HepG2 (cell line): ENCODE measurements at places on chromosomes 1 and 21. TPM values are rescaled to one million over a fixed set of nuclear protein-coding genes. Genes with fewer than 3 reads are reported as not detected.

Gene FALEC
- 0.71 TPM in 1 of 2 replicates, not detected in the other for total RNA-seq

GRCh38 chr21:44329971-44330681 lies 9.1 kb downstream of the CFAP410 start:
- H3K36me3 ChIP-seq: 0 out of 3 replicates have a peak, but pooled peaks cover 11% of the 10 kb centered on the region
- no peaks in the 10 kb centered on the region for H3K27me3 ChIP-seq
- H3K27ac ChIP-seq: no peak overlapping the region
- no peaks in the 10 kb centered on the region for H3K4me1 ChIP-seq
- DNase-seq: no peak
- no peak overlapping the region for H3K4me3 ChIP-seq

DNA sequence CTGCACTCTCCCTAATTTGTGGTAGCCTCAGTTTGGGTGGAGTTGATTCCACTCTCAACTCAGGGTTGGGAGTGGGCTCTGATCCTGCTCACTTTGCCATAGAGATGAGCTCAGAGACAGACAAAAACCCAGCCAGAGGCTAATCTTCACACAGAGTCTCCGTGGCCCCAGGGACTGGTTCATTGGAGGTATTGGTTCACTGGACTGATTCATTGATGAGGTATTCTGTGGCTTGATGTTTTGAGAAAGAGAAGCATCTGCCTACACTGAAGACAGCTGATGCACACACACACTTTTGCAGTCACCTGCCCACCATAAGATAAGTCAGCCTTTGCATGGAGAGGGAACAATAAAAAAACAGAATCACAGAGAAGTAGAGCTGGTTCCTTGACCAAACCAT lies 183.8 kb downstream of the AJAP1 start:
- no peaks in the 10 kb centered on the region for H3K4me1 ChIP-seq
- no peaks in the 10 kb centered on the region for H3K27me3 ChIP-seq
- no peak for DNase-seq
- no peaks in the 10 kb centered on the region for H3K36me3 ChIP-seq
- no peak overlapping the region for H3K27ac ChIP-seq

DNA sequence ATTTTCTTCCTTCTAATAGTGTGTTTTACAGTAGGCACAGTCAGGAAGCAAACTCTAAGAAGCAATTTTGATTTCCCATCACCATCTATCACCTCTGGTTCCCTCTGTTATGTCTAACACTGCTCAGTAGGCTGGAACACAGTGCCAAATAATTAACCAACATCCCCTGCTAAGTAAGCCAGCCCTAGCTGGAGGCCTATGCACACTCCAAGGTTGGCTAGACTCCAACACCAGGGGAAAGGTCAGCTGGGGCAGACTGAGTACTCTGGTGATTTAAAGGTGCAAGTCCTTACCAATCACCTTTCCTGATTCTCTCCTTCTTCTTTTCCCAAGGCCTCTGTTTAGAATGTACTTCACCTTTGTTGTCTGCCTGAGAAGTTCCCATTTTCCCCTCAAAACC lies 46.5 kb upstream of the BEND5 start:
- H3K4me1 ChIP-seq: no peaks in the 10 kb centered on the region
- no peaks in the 10 kb centered on the region for H3K27me3 ChIP-seq
- no peaks in the 10 kb centered on the region for H3K36me3 ChIP-seq

GRCh38 chr1:173414136-173414535 lies 63.0 kb upstream of the PRDX6 start:
- peaks cover 5% of the 10 kb centered on the region for H3K36me3 ChIP-seq
- no peak overlapping the region for H3K27ac ChIP-seq
- no peak overlapping the region for H3K4me3 ChIP-seq
- H3K27me3 ChIP-seq: no peaks in the 10 kb centered on the region
- no peaks in the 10 kb centered on the region for H3K4me1 ChIP-seq

DNA sequence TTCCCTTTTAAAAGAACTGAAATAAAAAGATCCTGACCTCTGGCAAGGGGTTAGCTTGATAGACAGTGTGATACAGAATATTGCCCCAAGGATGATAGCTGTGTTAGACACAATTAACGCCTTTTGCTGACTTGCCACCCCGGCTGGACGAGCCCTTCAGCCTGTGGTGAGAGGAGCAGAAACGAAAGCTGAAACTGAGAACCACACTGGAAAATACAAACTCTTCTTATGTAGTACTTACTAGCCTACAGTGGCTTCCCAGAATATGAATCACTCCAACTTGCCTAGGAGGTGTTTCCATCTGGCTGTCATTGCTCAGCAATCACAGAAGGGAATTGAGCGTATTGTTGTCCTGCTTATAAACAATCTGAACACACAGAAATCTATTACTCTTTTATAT lies 22.9 kb downstream of the SAMSN1 start:
- no peak overlapping the region for H3K4me3 ChIP-seq
- no peak overlapping the region for H3K27ac ChIP-seq
- no peaks in the 10 kb centered on the region for H3K27me3 ChIP-seq
- H3K4me1 ChIP-seq: no peaks in the 10 kb centered on the region
- DNase-seq: no peak

GRCh38 chr1:81670286-81670685 lies 130.4 kb upstream of the ADGRL2 start:
- no peaks in the 10 kb centered on the region for H3K27me3 ChIP-seq
- H3K27ac ChIP-seq: no peak overlapping the region
- DNase-seq: no peak
- no peaks in the 10 kb centered on the region for H3K36me3 ChIP-seq
- no peak overlapping the region for H3K4me3 ChIP-seq

Gene KIRREL1
- 0.02 TPM in 1 of 2 replicates, not detected in the other for total RNA-seq

Gene CELSR2
- 3.1 and 4.0 TPM in 2 replicates for total RNA-seq

DNA sequence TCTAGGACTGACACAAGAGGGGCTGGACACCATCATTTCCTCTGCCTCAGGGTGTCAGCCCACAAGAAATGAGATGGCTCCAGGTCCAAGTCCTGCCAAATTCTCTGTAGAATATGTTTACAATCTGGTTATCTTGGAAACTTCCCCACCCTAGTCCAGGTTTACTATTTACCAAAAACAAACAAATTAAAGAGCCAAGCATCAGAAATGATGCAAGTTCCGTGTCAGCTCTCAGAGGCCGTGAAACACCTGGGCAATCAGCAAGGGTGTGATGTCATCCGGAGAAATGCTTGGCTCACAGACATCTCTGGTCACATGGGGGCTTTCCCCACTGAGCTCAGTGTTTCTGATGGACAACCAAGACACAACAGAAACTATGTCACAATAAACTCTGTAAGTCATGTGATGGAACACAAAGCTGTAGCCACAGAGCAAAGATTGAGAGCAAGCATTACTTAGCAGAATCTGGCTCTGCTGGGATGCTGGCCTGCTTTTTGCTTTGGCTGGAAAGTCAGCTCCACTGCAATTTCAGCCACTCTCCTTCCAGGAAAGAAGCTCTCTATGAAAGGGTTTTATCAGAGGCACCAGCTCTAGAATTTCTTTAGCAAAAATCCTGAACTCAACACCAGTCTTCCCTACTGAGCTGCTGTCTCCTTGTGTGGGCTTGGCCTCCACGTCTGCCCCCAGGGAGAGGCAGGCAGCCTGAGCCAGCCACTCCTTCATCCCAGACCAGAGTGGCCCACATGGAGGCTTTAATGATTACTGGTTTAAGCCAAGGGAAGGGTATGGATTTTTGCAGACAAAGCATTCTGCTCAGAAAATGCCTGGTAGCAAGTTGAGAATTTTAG lies 55.9 kb downstream of the NENF start:
- H3K27ac ChIP-seq: no peak overlapping the region
- H3K4me1 ChIP-seq: peaks cover 27% of the 10 kb centered on the region
- peaks cover 12% of the 10 kb centered on the region; the same call in 2 of the 3 replicates for H3K27me3 ChIP-seq
- DNase-seq: peak; percentile 12

- H3K4me3 ChIP-seq: no peak overlapping the region
- no peaks in the 10 kb centered on the region for H3K36me3 ChIP-seq
- no peak overlapping the region for H3K27ac ChIP-seq
Observed at GRCh38 chr1:165112260-165112659, 244.3 kb downstream of the LMX1A start.

DNA sequence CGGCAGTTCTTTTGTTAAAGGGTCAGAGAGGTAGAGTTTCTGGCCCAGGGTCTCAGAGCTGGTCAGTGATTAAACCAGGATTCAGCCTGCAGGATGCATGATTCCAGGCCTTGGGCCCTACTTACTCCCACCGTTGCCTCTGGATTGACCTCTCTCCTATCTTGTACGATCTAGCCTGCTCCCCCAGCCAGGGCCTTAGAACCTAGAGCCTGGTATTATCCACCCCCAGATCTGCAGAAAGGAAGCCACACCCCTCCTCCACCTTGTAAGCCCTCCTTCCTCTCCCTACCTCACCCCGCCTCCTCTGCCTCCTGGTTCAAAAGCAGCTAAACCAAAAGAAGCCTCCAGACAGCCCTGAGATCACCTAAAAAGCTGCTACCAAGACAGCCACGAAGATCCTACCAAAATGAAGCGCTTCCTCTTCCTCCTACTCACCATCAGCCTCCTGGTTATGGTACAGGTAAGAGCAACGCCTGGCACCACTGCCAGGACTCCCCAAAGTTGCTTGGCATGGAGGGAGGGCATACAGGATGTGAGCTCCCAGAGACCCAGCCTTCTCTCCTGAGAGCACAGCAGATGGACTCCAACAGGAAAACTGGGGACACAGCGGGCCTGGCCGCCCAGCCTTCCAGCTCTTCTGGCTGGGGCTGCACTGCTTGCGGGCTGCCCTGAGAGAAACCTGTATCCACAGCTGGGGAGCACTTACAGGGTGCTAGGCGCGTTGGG lies at the start of gene CD52:
TSS of gene CD52 (plus strand) at position 347 of the 726 bp plus-strand sequence. CDS start at position 407, 60 bp downstream.
- no peak for DNase-seq
- no peaks in the 10 kb centered on the region for H3K27me3 ChIP-seq
- H3K4me3 ChIP-seq: no peak within 1 kb of the TSS
- peaks cover 15% of the 10 kb centered on the region; the same call in 1 of the 2 replicates for H3K4me1 ChIP-seq

DNA sequence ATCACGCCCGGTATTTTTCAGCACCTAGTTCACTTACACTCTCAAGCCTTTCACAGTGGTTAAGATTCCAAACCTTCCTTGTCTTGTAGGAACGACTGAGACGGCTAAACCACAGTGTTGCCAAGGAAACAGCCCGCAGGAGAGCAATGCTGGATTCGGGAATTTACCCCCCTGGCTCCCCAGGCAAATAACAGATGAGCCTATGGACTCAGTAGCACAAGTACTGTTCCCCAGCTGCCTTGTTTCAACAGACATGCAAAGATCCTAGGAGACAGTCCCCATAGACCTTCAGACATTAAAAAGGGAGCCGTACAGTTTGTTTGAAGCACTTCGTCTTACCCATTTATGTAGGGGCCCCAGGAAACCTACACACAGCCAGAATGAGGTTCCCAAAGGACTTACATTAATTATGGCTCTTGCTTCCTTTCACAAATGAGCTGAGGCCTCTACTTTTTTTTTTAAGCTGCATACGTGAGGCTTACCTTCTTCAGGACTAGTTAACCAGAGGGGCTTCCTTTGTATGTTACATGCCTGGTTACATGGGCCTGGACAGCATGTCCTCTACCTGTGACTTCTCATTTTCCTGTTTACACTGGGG lies 2.7 kb downstream of the SNAPIN start:
- peaks cover 17% of the 10 kb centered on the region for H3K4me1 ChIP-seq
- DNase-seq: no peak
- H3K27ac ChIP-seq: peak overlapping the region; percentile 17
- no peaks in the 10 kb centered on the region for H3K27me3 ChIP-seq
- H3K36me3 ChIP-seq: peaks cover 53% of the 10 kb centered on the region

DNA sequence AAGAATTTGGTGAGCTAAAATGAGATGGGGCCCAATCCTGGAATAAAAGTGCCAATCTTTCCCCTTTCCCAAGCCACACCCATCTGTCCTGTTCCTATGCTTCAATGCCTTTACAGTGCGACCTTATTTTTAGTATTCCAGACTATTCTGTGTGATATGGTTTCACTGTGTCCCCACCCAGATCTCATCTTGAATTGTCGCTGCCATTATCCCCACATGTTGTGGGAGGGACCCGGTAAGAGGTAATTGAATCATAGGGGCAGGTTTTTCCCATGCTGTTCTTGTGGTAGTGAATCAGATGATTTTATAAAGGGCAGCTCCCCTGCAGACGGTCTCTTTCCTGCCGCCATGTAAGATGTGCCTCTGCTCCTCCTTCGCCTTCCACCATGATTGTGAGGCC lies 129.3 kb upstream of the KIF26B start:
- H3K4me1 ChIP-seq: no peaks in the 10 kb centered on the region
- no peaks in the 10 kb centered on the region for H3K36me3 ChIP-seq
- no peak for DNase-seq
- H3K27me3 ChIP-seq: no peaks in the 10 kb centered on the region

Gene CD48
- not detected in 2 replicates for total RNA-seq

- no peak overlapping the region for H3K27ac ChIP-seq
- H3K4me3 ChIP-seq: no peak overlapping the region
- peaks cover 8% of the 10 kb centered on the region; the same call in 1 of the 3 replicates for H3K27me3 ChIP-seq
- H3K36me3 ChIP-seq: no peaks in the 10 kb centered on the region
- no peaks in the 10 kb centered on the region for H3K4me1 ChIP-seq
- DNase-seq: peak; percentile 37
Observed at GRCh38 chr1:64686828-64687724, 57.8 kb upstream of the RAVER2 start.

DNA sequence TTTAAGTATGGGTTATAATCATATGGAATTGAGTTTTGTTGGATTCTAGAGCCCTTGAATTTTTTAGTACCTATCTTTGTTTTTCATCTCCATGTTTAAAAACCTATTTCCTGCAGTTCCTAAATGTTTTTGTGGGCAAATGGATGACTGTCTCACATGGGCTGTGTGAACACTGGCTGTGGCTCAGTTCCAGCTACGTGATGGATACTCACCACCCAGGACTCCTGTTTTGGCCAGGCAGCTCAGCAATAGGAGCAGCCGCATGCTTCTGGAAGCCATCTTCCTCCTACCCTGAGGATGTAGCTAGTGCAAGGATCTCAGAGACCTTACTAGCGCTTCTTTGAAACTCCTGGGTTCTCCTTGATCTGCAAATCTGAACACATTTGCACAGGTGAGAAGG lies 2.8 kb downstream of the REG4 start:
- peaks cover 35% of the 10 kb centered on the region for H3K4me1 ChIP-seq
- H3K27me3 ChIP-seq: peaks cover 12% of the 10 kb centered on the region; the same call in 1 of the 3 replicates
- no peaks in the 10 kb centered on the region for H3K36me3 ChIP-seq
- no peak for DNase-seq
- H3K27ac ChIP-seq: no peak overlapping the region

DNA sequence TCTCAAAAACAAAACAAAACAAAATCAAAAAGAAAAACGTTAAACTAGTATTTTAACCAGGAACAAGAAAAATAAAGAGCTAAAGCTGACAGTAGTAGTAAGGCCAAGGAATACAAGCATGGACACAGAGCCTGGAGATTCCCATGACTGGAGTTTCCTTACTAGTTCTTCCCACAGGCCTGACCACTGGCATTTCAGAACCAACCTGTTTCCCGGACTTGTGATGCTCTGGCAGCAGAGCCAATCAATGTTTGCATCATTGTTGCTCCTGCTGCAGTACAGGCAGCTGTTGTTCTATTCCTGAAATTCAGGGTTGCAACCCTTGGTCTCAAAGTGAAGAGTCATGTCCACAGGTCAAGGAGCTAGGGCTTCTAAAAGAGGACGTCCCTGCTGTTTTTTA lies 111.3 kb upstream of the WARS2 start:
- no peak overlapping the region for H3K27ac ChIP-seq
- H3K27me3 ChIP-seq: no peaks in the 10 kb centered on the region
- no peak overlapping the region for H3K4me3 ChIP-seq
- no peaks in the 10 kb centered on the region for H3K36me3 ChIP-seq
- no peaks in the 10 kb centered on the region for H3K4me1 ChIP-seq

DNA sequence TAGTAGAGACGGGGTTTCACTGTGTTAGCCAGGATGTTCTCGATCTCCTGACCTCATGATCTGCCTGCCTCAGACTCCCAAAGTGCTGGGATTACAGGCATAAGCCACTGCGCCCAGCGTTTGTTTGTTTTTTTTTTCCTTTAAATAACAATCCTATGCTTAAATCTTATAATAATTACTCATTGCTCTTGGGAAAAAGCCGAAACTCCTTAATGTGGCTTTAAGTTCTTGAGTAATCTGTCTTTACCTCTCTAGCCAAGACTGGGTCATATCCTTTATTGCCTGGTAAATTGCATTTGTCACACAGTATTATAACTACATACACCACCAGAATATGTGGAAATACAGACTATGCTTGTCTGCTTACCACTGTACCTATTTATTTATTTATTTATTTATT lies 97.1 kb downstream of the MACF1 start:
- H3K4me1 ChIP-seq: peaks cover 6% of the 10 kb centered on the region; the same call in 1 of the 2 replicates
- no peak overlapping the region for H3K4me3 ChIP-seq

Gene PLA2G4A
- not detected in 2 replicates for total RNA-seq
